ENCODE measurements at places on chromosomes 6 and 20.

DNA sequence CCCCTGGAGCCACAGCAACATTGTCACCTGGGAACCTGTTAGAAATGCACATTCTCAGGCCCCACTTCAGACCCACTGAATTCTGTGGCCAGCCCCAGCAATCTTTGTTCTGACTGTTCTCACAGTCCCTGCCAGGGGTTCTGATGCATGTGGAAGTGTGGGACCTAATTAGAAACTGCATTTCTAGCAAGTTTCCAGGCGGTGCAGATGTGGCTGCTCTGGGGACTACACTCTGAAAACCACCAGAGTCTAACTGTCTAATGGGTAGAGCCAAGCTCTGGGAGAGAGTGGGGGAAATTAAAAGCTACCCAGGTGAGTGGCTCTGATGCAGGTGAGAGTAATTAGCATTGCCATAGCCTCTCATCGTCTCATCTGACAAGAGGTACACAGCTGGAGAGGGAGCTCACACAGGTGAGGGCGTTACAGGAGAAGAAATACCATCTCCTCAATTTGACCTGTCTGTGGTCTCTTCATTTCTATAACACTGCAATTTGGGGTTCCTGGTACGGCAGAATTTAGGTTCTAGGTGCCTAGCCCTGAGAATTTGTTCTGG, 66.0 kb downstream of the SNX5 start:
- DNase-seq = no peak

DNA sequence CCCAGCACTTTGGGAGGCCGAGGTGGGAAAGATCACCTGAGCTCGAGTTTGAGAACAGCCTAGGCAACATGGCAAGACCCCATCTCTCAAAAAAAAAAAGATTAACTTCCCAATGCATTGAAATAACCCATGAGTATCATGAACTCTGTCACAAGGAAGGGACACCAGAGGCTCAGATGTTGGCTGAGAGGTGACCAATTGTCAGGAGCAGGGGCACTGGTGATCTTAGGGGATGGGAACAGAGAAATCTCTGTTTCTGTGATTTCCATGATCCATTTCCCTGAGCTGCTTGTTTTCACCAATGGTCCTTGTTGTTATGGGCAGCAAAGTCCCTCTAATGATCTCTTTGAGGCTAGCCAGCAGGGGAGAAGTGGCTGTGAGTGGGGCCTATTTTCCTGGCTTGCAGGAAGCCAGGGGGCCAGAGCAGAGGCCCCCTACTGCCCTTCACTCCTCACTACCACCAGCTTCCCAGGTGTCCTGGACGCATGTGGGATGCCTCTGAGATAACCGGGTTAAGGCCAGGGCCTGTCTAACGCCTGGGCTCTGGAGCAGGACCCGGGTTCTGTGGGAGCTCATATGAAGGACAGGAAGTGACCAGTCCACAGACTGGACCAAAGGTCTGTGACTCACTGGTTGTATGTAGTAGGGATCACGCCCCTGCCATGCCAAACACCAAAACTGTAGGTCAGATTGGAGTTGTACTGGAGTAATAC, 54.4 kb downstream of the PCNA start:
- no peak for DNase-seq

- DNase-seq = no peak
These were observed 4.0 kb upstream of the FRK start for GRCh38 chr6:116064666-116065065.

DNA sequence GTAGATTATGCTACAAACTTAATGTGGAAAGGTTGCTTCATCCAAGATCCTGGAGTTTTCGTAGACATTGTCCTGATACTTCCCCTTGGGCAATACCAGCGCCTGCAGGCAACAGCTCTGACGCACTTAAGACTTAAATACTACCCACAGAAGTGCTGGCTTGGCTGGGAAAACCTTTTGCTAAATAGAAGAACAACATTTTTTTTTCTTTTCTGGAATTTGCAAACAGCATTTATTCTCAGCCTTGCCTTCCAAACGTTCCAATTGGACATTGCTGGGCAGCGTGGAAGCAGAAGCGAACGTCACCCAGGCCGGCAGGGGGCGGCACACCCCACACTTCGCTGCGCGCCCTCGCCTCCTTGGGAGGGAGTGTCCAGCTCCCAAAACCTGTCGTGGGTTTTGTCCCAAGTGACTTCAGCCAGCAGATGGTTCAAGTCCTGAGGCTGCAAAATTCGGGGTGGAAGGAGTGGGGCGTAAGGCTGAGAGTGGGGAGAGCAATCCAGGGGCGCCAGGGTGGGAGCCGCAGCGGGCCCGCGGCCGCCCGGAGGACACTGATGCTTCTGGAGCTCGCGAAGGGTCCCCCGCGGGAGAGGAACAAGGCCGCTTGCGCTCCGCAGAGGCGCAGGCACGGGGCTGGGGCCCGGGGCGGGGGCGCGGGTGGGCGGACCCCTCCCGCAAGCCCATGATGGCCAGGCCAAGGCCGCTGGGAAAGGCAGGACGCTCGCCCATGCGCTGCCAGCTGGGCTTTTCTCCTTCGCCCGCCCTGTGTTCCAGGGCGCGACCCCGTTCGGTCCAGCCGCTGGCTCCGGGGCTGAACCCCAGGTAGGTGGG, 60.8 kb upstream of the MAP3K4 start:
- DNase-seq = peak; percentile 9

DNA sequence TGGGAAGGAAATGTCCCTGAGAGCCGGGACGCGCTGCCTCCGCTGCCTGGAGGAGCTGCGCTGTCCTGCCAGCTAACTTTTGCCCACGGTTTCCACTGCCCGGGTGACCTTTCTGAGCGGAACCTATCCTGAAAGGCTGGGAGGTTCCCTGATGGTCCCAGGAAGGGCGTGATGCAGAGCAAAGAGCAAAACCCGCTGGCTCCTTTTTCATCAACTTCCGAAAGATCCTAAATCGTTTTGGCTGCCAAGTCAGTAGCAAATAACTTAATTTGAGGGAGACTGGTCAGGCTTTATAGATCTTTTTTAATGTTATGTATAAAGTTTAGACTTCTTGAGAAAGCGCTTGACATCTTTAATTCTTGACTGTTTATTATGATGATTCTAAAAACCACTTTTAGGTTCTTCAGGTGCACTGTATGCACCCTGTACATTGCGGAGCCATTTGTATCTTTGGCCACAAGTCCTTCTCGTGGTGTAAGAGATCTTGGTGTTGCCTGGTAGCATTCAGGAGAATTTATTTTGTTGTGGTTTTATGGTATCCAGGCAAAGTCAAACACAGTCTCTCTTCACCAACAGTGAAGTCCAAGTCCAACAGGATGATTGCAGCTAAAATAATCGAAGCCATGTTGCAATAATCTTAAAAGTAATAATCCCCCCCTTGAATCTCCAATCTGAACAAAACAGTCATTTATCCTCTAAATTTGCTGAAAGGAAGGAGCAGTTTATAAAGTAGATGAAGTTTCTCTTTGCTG, at the start of gene SYNE1:
TSS of gene SYNE1 (minus strand) at position 67 of the 752 bp plus-strand sequence. CDS start 9,031 bp downstream, outside the sequence.
- no peak for DNase-seq

- no peak for DNase-seq
These were observed 15.3 kb upstream of the TCF15 start for GRCh38 chr20:625360-625932.

DNA sequence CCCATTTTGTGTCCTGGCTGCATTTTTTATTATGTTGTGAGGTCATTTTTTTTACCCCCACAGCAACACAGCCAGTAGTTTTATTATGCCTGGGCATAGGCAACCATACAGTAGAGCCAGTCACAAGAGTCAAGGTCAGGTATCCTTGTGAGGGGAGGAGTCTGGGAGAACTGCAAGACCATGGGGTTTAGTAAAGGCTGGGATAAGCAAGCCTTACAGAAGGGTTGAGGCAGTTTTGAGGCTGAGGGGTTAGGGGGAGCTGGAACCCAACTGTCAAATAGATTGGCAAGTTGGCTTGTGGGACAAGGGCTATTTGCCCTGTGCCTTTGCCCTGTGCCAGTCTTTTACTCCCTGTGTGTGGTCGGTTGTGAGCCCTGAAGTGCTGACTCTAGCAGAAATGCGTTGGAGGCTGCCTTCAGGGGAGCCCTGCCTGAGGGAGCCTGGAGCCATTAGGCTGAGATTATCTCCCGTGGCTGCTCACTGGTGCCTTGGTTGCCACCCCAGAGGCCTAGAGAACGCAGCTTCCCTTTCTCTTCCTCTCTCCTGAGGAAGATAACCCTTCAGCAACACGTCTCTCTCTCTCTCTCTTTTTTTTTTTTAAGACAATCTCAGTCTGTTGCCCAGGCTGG, 31.1 kb downstream of the RALY start:
- no peak for DNase-seq

- DNase-seq = no peak
These were observed 86.9 kb downstream of the QKI start for GRCh38 chr6:163501439-163501838.

DNA sequence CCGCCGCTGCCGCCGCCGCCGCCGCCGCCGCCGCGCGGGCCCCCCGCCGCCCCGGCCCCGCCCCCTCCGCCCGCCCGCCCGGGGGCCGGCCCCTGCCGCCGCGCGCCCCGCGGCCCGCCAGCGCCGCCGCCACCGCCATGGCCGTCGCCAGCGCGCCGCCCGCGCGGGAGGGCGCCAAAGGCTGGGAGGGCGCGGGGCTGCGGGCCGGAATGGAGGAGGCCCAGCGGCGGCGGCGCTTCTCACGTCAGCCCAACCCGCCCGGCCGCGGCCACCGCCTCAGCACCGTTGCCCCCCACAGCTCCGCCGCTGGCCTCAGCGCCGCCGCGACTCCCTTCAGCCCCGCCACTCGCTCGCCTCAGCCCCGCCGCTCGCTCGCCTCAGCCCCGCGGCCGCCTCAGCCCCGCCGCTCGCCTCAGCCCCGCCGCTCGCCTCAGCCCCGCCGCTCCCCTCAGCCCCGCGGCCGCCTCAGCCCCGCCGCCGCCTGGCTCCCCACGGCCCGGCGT, 258 bp downstream of the PHF10 start:
- no peak for DNase-seq

GRCh38 chr6:149508485-149508884, 23.7 kb upstream of the ZC3H12D start:
- no peak for DNase-seq

DNA sequence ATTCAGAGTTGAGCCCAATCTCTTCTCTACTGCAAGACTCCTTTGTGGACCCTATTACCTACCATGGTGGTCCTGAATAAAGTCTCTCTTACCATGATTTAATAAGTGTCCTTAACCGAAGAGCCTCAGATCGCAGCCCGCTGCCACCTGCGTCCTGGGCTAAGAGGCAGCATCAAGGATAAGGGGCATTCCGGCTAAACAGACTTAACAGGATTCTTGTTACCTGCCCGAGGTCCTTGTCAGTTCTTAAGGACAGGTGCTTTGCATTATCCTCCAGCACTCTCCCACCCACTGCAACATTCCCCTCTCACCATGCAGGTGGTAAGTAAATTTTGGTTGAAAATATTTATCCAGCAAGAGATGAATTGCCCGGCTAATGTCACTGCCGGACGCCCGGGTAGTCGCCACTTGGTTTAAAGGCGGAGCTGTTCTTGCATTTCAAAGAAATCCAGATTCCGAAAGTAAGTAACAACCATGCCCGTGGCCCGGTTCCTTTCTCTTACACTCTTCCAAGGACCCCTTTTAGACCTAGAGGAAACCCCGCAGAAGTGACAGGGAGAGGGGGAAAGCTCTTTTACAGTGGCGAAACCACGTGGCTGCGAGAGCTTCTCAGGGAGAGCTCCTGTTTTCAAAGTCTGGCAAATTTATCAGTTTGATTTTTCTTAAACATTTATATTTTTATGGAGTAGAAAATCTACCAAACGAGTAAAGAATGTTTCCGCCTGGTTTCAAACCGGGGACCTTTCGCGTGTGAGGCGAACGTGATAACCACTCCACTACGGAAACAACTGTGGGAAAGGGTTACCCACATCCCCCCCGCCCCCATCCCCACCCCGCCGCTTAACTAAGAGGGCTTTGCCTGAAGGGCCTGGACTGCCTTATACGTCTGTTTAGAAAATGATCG, 41.9 kb upstream of the PRSS16 start:
- DNase-seq = no peak

DNA sequence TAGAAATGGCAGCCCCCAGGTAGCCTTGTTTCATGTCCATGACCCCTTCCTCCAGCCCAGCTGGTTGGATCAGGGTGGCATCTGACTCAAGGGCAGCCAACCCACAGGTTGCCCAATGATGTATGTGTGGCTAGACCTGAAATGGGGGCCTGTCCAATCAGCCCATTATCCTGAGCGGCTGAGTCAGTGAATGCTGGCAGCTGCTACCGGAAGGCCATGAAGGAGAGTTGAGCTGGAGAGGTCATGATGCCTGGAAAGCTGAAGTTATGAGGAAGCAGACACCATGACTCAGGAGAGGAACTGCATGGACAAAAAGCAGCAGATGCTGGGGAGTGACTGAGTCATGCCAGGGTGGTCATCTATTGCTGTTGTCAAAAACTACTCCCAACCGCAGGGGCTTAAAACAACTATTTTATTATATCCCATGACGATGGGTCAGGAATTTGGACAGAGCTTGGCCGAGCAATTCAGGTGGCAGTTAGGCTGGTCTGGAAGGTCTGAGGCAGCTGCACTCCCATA, 67.3 kb downstream of the MDGA1 start:
- DNase-seq = no peak

GRCh38 chr6:89527634-89528033, 94.7 kb downstream of the ANKRD6 start:
- no peak for DNase-seq

- DNase-seq = no peak
These were observed 8.5 kb upstream of the ANGPT4 start for GRCh38 chr20:924639-925038.

GRCh38 chr20:64277571-64278316, 22.2 kb downstream of the PCMTD2 start:
- DNase-seq = no peak

GRCh38 chr6:137155830-137156229, 17.6 kb downstream of the IL22RA2 start:
- DNase-seq = no peak

All from NCI-H1694 treated with DMSO at 0.1 percent for 48 hours (cell line).